ENCODE measurements at places on chromosomes 2 and 18.
A peak's percentile ranks its signal among the peaks of the same experiment; 100 is the strongest.

DNA sequence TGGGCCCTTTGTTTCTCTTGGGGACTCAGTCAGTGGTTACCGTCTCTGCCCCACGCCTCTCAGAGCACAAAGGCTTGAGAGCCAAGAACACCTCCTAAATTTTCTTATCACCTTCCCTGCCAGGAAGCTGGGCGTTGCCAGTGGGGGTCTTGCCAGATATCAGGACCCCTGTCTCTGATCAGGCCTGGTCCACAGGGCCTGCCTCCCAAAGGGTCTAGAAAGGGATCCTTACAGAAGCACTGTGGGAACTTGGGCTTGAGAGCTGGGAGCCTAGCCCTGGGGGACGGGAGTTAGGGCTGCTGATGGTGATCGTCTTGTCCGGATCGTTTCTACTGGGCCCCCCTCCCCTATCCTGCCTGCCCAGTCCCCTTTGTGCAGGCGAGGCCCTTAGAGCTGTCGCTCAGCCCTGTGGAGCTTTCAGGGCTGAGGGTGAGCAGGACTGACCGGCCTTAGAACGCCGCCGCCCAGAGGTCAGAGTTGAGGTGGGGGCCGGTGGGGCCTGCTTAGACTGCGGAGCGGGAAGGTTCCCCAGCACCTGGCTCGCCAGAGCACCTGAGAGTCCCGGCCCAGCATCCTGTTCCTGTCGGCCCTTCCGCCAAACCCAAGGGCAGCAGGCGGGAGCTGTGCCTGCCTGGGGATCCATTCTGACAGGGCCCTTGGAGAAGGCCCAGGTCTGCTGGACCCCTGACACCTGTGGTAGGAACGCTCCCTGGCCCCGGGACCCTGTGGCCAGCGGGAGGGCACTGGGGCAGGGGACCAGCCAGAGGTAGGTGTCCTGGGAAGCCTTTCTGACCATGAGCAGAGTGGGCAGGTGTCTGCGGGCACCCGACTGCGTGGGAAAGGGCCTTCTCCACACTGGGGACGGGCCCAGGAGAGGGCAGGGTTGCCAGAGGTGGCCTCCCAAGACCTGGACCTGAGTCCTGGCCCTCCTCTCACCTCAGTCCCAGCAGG lies 956 bp downstream of the ESPNL start:
- no peak for DNase-seq

DNA sequence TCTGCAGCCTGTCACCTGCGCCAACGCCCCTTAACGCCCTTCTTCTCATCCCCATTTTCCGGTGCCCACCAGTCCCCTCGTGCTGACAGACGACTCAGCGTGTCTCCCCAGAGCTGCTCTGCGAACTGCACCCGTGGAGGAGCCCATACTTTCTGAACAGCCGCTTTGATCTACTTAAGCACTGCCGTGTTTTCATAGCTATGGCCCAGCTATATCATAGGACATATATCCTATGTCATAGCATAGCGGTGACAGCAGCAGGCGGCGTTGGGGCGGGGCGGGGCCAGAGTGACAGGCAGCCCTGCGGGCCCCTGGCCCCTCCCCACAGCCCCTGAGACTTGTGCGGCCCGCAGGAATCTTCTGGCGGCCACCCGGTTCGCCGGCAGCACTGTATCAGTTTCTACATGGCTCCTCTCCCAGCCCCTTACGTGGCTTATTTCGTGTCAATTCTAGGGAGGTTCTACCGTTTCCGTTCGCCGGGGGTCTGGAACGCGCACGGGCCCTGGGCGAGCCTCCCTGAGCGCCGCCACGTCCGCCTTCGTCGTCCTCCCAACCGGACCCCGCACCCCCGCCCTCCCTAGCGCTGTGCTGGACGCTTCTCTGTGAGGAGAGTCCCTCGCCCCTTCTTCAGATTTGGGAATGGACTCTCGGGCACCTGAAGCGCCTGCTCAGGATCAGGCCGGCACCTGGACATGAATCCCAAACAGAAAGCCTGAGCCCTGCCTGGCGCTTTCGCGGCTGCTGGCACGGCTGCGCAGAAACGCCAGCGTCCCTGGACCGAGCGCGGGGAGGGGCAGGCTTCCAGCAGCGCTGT lies 35.4 kb downstream of the PTPN18 start:
- DNase-seq = no peak

DNA sequence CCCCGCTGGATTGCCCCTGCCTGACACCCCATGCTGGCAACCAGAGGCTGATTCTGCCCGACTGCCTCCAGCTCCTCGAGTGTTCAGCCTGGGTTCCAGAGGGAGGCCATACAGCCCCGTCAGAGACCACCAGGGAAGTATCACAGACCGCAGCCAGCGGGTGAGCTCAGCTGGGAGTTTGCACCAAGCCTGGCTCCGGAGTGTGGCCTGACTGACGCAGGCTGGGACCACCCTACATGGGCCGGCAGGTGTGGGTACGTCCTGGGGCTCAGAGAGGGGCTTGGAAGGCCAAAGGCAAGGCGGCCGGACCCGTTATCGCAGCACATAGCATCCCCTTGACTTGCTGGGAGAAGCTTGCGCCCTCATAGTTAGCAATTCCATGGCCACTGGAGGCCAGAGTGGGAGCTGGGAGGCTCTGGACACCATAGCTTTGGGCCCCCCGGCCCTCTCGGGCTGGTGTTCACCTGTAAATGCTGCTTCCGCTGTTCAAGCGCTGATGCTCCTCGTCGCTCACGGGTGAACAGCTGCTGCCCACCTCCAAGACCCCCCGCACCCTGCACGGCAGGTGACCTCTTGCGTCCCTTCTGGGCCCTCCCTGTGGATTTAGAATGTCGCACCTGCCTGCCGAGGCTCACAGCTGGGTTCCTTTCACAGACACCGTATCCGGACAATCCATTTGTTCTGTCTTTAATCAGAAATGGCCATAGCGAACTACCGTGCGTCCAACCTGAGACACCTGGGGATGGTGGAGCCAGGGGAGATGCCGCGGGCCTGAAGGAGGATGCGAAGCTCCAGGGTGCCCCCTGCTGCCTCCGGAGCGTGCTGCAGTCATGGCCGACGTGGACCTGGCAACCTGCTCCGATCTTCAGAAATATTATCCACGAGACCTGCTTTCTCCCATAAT lies 31.2 kb upstream of the SLC66A3 start:
- DNase-seq = no peak

DNA sequence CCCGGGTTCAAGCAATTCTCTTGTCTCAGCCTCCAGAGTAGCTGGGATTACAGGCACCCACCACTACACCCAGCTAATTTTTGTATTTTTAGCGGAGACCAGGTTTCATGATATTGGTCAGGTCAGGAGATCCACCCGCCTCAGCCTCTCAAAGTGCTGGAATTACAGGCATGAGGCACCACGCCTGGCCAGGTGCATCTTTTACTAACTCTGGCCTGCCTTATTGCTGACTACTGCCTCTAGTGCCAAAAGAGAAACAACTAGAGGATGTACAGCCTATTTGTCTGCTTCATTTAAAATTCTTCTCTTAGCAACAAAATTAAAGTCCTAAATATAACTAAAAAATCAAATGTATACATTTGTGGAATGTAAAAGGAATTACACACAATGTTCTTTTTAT lies 115.4 kb downstream of the BMPR2 start:
- no peak for DNase-seq

GRCh38 chr2:151632993-151633565 lies 101.2 kb downstream of the NEB start:
- DNase-seq = no peak

DNA sequence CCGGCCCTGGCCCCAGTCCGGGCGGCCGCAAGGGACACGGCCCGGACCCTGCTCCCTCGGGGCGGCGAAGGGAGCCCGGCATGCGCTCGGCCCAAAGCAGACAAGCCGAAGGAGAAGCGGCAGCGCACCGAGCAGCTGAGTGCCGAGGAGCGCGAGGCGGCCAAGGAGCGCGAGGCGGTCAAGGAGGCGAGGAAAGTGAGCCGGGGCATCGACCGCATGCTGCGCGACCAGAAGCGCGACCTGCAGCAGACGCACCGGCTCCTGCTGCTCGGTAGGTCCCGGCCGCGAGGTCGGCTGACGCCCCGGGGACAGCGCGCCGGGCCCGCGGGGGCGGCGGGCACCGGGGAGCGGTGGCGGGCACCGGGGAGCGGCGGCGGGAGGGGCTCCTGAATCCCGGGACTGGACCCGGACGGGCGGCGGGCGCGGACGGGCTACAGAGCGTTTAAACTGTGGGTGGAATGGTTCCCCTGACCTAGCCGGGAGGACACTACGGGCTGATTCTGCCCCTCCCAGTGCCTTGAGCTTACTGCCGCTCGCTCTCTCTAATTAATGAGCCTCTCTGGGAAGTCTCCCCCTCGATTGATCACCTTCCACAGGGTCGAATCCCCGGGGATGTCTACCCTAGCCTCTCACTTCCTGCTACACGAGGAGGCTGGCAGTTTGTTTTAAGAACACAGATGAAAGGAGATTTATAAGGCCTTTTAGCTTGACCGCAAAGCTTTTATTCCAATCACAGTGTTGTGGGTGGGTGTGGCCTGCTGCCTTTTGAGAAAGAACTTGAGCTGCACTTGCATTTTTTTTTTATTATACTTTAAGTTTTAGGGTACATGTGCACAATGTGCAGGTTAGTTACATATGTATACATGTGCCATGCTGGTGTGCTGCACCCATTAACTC lies 853 bp downstream of the GNAL start:
- no peak for DNase-seq

- no peak for DNase-seq
Measured at GRCh38 chr2:9107168-9108025, 99.2 kb upstream of the ASAP2 start.

DNA sequence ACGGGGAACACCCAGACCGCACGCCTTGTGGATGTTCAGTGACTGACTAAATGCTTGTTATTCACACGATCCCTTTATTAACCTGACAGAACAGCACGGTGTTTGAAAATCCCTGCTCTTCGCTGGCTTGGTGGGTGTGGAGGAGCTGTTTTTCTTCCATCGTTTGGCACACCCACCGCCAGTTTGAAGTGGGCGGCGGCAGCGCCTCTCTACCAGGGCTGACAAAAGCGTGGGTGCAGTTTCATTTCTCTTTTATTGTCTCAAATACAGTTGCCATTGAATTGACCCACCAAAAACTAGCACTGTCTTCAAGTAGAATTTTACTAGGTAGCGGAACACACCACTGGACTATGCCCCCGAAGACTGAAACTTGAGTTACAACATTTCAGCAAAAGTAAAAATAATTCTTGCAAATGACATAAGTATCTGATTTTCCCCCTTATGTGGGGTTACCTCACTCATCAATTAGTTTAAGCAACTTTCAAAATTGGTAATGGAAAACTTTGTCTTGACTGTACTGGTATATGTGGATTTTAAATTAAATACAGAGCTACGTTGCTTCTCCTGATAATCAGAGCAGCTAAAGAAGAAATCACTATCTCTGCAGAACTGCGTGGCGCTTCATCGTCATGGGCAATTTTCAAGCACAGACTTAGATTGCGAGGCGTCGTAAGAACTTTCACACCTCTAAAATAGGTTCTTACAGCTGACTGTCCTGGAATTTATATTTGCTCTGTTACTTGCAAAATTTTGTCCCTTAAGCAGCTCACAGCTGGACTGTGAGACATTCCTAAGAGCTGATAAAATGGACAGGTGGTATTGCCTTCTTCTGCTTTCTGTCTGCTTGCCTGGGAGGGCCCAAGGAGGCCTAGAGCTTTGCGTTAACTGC lies 60.9 kb downstream of the LDLRAD4 start:
- DNase-seq = no peak

GRCh38 chr2:12429779-12430406 lies 286.8 kb upstream of the TRIB2 start:
- no peak for DNase-seq

GRCh38 chr18:47997338-47997780 lies 66.9 kb upstream of the SMAD2 start:
- DNase-seq = no peak

- no peak for DNase-seq
Measured at GRCh38 chr2:179999000-179999399, 8.1 kb downstream of the CWC22 start.

DNA sequence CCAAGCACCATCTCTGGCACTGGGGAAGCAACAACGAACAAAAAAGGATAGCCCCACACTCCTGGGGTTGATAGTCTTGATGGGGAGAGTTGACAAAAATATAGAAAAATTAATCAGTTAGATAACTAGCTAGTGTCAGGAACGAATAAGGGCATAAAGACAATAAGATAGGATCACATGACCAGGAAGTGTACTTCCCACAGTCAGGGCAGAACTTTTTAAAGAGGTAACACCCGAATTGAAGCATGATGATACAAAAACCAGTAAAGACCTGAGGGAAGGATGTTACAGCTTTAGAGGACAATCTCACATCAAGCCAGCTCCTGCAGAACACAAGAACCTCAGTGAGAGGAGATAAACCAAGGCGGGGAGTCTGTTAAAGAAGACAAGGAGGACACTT lies 295.4 kb upstream of the CRIM1 start:
- DNase-seq = no peak

- DNase-seq = no peak
Measured at GRCh38 chr2:58131191-58132011, 84.8 kb downstream of the VRK2 start.

DNA sequence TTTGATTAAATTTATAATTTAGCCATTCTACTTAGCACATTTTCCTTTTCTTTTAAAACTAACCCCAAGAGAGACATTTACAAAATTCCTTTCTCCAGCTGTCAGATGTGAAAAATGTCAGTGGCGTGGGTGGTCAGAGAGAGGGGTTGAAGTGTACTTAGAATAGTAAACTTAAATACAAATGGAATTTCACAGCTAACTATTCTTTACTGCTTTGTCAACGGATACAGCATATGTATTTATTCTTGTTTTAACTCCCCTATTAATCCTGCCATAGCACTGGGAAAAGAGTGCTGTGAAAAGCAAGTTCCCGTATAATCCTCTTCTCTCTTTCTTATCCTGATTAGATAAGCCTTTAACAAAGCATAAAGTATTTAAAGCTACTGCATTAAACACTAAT lies 191.4 kb upstream of the CHAC2 start:
- no peak for DNase-seq

- DNase-seq = no peak
Measured at GRCh38 chr2:60488291-60488690, 65.2 kb downstream of the BCL11A start.

- no peak for DNase-seq
Measured at GRCh38 chr2:231187736-231188505, 10.5 kb upstream of the ARMC9 start.

- DNase-seq = peak; percentile 32
Measured at GRCh38 chr2:95274291-95275150, at the start of gene PROM2. Gene PROM2 (plus strand): TSS chr2:95274449. CDS start chr2:95274586, 137 bp downstream.

GRCh38 chr2:82993609-82994008 lies 1465.5 kb downstream of the SUCLG1 start:
- DNase-seq = no peak

GRCh38 chr2:134713176-134713575 lies 5.6 kb downstream of the TMEM163 start:
- no peak for DNase-seq

DNA sequence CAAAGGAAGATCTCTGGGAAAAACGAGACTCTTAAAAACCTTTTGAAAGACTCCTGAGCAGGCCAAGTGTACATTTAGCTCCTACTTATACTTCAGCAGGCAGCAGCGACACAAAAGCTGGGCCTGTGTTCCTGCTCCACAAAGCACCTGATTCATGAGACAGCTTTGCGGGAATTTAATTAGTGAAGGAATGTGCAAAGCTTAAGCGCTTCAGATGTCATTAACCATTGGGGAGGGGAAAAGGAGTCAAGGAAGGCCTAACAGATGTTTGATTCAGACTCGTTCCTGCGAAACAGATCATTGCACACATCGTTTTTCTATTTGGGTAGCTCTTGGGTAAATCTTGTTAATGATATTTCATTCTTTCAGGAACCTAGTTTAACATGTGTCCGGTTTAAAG lies 125.9 kb downstream of the MAIP1 start:
- DNase-seq = no peak
